OCI-LY7 (cell line): ENCODE measurements at places on chromosomes 3 and 15.

- DNase-seq, result no peak
These were observed 39.2 kb downstream of the RAB27A start for GRCh38 chr15:55250392-55250791.

DNA sequence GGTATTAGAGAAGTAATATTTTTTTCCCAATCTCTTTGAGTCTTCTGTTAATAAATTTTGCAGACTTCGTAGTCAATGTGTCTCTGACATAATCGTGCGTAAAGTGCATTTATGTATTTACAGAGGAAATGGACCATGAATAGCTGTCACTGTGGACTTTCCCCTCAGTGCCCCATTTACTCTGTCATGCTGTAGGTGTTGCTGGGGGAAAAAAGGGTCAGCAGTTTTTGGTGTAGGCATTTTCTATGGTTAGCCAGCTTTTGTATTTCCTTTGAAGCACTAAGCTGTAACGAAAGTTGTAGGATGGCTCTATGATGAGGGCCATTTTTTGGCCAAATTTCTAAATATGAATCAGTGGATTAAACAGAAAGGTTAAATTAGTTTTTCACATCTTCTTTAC, 598.4 kb downstream of the FGF12 start:
- peak; percentile 12 for DNase-seq

DNA sequence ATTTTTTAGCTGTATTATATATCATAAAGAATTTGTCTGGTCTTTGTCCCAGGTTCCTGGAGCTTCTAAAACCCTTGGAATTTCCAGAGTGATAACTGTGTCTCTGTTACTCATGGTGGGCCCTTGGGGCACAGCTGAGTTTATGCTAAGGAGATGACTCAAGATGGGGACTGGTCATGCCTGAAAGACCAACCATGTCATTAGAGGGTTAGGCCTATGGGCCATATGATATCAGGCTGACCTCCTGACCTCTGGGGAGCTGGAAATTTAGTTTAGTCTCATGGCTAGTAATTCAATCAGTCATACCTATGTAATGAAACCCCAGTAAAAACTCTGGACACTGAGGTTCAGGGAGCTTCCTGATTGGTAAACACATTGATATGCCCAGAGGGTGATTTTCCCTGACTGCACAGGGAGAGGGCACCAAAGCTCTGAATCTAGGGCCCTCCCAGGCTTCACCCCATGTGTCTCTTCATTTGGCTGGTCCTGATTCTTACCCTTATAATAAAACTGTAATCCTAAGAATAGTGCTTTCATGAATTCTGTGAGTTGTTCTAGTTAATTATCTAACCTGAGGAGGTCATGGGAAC, 69.6 kb downstream of the EEFSEC start:
- peak; percentile 5 for DNase-seq

DNA sequence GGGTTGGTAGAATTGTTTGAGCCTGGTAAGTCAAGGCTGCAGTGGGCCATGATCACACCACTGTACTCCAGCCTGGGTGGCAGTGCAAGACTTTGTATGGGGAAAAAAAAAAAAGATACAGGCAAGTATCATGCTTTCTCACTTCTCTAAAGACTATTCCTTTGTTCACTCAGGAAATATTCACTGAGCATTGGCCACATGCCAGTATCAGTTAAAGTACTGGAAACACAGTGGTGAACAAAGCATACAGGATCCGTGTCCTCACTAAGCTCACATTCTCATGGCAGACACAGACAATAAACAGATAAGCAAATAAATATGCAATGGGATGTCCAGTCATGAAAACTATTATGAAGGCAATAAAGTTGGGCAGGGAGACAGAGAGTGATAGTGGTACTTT, 5.1 kb upstream of the MTHFS start:
- DNase-seq, result no peak

DNA sequence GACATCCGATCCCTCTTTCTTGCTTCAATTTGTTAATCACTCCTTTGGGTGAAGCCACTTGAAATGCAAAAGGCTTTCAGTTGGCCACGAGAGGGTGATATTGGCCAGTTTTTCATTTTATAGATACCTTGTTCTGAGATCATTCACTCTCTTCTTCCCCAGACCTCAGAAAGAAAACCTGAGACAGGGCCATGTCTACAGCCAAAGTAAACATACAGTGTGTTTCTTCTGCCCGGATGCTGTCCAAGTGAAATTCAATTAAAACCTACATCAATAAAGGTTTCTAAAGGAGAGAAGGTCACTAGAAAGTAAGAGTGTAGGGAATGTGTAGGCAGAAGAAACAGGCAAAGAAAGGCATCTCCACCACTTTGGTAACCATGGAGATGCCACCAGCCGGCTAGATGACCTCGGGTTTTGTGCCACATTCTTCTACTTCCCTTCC, 39.5 kb upstream of the FMN1 start:
- DNase-seq, result peak; percentile 51

DNA sequence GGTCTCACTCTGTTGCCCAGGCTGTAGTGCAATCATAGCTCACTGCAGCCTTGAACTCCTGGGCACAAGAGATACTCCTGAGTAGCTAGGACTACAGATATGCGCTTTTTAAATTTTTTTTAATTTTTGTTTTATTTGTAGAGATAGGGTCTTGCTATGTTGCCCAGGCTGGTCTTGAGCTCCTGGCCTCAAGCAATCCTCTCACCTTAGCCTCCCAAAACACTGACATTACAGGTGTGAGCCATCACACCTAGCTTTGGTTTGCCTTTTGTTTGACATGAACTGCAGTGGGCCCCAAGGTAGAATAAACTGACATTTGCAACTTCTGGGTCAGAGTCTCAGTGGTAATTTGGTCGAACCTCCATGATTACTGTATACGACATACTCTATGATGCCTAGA, 7.9 kb upstream of the GLB1 start:
- no peak for DNase-seq

GRCh38 chr3:11085093-11085840, 69.0 kb upstream of the HRH1 start:
- DNase-seq, result no peak

DNA sequence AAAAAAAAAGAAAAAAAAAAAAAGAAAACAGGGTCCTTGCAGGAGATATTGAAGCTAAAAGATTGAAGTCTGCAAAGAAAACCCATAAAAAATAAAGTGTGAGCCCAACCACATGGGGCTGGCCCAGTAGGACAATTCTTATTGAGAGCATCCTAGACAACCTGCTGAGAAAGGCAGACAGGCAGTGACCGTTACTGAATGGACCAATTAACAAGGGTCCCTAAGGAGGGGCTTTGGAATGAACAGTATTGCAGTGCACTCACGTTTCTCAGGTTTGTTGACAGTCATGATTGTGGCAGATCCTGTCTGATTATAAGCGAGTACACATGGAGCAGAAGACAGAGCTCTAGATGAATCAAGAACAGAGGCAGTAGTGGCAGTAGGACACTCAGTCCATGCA, 168.6 kb downstream of the LSAMP start:
- DNase-seq, result no peak

DNA sequence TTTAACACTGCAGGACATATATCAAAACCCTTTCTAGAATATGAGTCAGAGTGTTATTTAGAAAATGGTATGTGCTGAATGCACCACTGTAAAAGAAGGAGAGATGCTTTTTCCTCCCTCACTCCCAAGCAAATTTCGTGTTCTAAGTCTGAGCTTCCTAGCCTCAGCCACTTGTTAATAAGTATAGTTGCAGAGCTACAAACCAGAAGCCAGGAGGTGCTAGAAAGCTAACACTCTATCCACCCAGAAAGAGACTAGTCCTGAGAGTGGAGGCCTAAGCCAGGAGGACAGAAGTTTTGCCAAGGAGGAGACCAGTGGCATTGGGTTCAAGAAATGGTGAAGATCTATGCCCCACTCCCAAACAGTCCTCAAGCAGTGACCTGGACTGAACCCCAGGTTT, 40.5 kb upstream of the GYG1 start:
- peak; percentile 28 for DNase-seq

GRCh38 chr3:145578471-145578870, 582.5 kb downstream of the PLOD2 start:
- DNase-seq, result no peak

DNA sequence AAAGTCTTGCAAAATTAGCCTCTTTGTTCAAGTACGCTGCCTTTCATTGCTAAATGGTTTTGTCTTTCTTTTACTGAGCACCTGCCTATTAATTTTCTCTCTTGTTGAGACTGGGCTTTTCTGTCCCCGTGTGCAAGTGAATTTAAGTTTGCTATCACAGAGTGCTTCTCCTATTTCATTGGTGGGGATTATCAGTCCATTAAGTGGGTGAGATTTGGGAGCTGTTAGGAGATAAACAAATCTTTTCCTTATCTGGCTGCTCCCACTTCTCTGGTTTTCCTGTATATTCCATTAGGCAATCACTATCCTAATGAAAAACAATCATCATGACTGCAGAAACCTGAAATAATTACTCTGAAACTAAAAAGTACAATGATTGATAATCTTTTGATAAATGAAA, 254.2 kb downstream of the NR1D2 start:
- no peak for DNase-seq
